ENCODE measurements at places on chromosomes 13 and 19.

- no peak for DNase-seq
Observed at GRCh38 chr19:52307275-52307674, 10.3 kb downstream of the ZNF480 start.

GRCh38 chr13:102536196-102536595 is 60.6 kb upstream of the TPP2 start:
- DNase-seq = no peak

DNA sequence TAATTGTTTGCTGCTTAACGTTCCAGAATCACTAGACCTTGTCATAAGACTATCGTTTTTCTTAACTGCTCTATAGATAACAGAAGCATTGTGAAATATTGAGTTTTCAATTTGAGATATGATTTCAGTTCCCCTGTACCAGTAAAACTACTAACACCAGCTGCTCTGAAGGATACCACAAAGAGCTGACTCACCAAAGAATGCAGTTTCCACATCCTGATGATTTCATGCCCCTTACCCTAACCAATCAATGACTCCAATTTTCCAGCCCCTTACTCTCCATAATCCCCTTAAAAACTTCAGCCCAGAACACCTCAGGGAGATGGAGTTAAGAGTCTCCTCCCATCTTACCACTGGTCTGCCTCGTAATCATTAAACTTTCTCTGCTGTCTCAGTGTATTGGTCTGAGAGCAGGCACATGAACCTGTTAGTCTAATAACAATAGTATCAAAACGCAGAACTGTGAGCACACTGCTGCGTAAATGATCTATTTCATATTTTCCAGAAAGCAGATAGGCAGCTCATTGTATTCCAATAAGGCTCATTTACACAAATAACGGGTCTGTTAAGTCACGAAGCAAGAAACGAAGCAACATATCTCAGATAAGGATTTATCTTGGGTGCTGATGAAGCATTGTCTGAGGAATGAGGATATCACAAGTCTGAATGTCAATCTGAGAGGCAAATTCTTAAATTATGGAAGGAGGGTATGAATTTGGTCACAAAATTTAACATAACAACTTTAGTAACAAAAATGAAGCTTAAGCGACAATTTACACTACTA is 14.1 kb upstream of the CCNA1 start:
- DNase-seq = no peak

DNA sequence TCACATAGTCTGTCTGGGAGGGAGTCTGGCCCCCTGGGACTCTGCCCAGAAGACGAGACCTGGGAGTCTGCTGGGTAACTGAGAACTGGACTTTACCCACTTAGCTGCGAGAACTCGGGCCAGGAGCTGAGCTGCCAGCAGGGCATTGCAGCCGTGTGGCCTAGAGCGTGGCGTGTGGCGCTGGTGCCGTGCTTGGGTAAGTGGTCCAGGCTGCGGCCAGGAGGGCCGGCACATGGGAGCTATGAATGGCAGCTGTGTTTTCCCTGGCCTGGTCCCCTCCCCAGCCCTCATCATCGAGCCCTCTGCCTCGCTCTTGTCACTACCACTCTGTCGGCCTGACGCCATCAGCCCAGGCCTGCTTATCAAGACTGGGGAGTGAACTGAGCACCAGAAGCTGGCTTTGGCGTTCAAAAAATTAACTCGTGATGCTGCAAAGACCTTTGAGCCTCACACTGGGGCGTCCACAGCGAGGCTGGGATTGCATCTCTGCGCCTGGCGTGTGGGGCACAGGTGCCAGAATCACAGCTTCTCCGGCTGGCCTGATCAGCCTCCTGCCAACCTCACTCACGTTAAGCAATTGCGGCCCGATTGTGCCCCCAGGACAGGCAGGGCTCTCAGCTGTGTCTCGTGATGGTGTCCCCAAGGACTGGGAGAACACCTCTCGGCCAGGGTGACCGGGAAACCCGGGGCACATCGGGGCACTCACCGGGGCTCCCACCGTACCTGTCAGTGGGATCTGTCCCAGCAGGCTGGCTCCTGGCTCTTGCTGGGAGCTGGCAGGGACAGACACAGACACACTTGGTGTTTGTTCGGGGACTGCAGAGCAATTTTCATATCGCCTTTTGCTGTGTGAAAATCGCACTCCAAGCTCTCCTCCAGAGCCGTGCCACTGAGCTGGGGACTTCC is 85.9 kb downstream of the KDM4B start:
- no peak for DNase-seq

DNA sequence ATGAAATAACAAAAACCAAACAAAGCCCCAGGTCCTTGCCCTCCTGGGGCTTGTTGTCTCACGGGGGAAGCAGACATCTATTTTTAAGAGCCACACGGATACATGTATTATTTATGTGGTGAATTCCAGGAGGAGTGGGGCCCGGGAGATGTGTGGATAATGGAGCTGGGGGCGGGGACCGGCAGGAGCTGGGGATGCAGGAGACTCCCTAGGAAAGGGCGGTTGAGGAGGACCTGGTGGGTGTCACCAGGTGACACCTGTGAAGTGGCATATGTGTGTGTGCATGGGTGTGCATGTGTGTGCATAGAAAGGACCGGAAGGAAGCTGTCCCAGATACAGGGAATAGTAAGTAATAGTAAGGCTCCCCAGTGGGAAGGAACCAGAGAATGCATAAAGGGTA is 148.9 kb downstream of the URI1 start:
- DNase-seq = no peak

DNA sequence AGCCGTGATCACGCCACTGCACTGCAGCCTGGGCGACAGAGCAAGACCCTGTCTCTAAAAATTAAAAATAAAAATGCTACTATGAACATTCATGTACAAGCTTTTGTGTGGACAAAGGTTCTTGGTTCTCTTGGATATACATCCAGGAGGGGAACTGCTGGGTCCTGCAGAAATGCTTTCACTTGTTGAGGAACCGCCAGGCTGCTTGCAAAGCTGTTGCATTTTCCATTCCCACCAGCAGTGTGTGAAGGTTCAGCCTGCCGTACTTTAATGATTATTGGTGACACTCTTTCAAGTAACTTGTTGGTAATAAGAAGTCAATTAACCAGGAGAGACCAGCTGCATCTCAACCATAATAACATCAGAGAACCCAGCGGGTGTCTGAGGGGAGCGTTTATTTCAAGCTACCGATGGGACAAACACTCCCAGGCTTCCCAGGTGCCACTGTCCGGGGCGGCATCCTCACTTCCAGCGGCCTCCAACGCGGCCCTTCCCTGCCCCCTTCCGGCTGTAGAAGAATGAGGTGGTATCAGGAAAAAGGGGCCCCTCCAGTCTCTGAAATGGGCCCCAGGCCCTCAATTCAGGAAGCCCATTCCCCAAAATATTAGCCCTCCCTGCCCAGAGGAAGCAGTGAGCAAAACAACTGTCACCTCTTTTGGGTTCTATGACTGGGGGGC is 15.2 kb upstream of the PPP1R12C start:
- no peak for DNase-seq

GRCh38 chr19:49938662-49939061 is 9.4 kb upstream of the NUP62 start:
- no peak for DNase-seq

GRCh38 chr19:14542711-14543328 is 13.4 kb downstream of the TECR start:
- DNase-seq = no peak

DNA sequence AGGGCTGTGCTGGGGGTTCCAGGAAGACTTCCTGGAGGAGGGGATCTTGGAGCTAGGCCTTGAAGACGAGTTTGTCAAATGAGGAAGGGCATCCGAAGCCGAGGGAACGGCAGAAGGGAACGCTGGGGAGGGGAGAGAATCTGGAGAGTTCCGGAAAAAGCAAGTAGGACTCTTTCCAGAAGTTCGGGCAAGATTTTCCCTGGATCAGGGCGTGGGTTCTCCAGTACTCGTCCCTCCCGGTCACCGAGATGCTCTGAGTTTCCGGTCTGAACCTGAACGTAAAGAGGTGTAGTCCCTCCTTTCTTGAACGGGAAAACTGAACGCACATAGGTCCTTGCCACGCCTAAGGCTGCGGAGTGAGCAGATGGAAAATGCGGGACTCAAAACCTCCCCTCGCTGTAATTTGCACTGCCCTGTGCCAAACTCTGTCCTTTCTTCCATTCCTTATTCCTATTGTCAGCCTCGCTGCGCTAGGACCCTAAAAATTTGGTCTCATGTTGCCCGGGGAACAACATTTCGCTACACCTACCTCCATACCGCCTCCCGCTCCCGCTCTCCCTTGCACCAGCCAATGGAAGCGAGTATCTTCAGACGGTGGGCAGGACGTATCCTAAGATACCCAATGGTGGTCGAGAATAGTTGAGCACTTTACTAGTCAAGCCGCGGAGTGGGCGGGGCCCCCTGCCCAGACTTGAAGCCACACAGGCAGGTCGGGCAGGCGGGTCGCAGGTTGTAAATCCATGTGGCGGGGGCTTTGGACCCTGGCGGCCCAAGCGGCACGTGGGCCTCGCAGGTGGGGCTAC is at the start of gene GTPBP3:
Gene GTPBP3, plus strand, starts transcription at position 682 of the 803 bp plus-strand sequence. Its CDS starts 59 bp downstream, at position 741.
- DNase-seq = peak; percentile 93

- DNase-seq = no peak
Observed at GRCh38 chr19:51319649-51320279, 8.3 kb downstream of the IGLON5 start.

GRCh38 chr13:33089311-33089710 is 73.1 kb downstream of the KL start:
- no peak for DNase-seq

GRCh38 chr19:46860846-46861690 is at the start of gene ARHGAP35:
ARHGAP35 (plus strand) TSS chr19:46860997; CDS start chr19:46918676, 57,679 bp downstream.
- DNase-seq = peak; percentile 76

- no peak for DNase-seq
Observed at GRCh38 chr13:31056644-31057271, 104.9 kb downstream of the HSPH1 start.

DNA sequence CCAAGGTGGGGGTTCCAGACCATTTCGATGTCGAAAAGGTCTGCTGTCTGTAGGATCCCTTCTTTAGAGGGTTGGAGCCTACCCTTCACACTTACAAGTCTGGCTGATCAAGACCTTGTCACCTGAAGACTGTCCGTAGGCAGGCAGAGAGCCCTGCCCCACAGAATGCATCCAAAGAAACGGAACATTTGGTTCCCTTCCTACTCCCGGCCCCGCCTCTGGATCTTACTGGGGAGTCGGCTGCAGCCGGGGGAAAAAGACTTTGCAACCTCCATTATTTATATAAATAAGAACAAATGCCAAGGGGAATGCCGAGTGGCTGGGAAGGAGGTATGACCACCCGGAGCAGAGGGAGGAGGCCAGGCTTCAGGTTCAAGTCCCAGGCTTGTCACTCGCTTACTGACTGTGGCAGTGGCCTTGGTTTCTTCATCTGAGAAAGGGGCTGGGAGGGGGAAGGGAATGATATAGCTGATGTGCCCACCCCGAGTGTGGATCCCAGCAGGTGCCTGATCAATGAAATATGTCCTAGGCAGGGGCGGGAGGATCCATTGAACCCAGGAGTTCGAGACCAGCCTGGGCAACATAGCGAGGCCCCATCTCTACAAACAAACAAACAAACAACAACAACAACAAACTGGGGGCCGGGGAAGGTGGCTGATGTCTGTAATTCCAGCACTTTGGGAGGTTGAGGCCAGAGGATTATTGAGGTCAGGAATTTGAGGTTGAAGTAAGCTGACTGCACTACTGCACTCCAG is 48.7 kb downstream of the RFX2 start:
- DNase-seq = no peak

DNA sequence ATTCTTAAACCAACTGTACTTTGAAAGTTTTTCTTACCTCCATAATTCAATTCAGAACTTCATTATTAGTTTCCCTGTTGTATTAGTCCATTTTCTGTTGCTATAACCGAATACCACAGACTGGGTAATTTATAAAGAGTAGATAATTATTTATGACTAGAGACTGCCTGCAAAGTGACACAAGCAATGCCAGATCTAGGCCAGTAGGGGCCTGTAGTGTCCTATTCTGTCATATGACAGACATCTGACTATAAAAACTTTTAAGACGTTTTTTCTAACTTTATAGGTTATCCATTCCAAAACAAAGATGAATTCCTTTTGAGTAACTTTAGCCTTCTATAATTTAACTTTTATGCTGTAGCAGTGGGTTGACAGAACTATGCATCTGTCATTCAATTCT is 2783.8 kb downstream of the PCDH9 start:
- no peak for DNase-seq

- DNase-seq = no peak
Observed at GRCh38 chr13:28532388-28533124, 37.6 kb upstream of the FLT1 start.

DNA sequence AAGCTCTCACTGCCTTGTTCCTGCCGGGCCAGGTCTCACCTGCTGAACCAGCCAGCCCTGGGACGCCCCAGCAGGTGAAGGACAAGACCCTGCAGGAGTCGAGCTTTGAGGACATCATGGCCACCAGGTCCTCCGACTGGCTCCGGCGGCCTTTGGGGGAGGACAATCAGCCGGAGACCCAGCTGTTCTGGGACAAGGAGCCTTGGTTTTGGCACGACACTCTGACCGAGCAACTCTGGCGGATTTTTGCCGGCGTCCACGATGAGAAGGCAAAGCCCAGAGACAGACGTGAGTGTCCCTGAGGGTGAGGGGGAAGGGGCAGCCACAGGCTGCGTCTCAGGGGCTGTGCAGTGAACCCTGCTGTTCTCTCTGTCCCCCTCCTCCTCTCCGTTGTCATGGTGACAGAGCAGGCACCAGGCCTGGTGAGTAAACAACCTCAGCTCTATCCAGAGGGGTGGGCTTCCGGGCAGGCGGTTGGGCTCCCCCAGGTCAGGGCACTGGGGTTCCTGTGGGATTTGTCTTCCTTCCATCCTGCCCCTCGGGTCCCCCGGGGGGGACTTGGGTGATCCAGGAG is 9.7 kb downstream of the TLE6 start:
- DNase-seq = no peak

GRCh38 chr13:92126399-92126798 is 728.0 kb downstream of the GPC5 start:
- no peak for DNase-seq

DNA sequence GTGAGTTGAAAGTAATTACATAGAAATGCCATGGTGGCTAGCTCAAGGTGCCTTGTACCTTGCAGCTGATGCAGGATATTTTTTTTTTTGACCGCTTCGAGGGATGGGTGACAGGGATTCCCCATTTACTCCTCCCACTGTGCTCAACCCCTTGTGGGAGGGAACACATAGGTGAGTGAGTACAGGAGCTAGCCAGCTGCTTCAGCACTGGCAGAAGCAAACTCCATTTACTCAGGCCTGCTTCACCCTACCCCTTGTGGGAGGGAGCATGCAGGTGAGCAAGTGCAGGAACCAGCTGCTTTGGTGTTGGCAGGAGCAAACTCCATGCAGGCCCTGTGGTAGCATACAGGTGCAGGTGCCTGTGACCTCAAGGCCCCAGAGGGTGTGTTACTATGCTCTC is 330.1 kb downstream of the TDRD3 start:
- DNase-seq = no peak

- DNase-seq = no peak
Observed at GRCh38 chr19:5907241-5907640, 2.6 kb downstream of the VMAC start.

Measured in activated effector memory CD4-positive, alpha-beta T cell treated with Interleukin-2 at 50 U/mL for 16 hours (primary cell).